ENCODE measurements at places on chromosomes 1 and 21.

DNA sequence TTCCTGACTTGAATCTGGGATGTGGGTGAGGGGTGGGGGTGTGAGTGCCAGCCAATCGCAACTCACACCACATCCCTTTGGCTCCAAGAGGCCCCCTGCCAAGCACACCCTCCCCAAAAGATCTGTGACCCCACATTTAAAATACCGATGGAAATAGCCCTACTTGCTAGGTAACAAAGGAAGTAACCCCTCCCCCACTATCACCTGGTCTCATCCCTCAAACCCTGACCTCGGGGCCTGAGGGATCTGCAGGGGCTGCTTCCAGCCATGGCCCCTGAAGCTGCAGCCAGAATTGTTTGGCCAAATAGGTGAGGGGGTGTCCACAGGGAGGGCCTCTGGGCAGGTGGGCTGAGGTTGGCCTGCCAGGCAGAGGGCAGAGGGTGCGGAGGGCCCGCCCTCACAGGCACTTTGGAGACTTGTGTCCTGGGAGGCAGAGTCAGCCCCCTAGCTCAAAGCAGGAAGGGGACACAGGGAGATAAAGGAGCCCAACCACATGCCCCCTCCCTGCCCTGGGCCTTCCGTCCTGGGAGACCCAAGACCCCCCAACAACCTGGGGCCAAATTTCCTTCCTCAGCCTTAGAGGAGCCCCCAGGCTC is 37.2 kb downstream of the SDC3 start:
- DNase-seq = no peak

- no peak for DNase-seq
These were observed 213.3 kb downstream of the TRABD2B start for GRCh38 chr1:47783638-47784496.

DNA sequence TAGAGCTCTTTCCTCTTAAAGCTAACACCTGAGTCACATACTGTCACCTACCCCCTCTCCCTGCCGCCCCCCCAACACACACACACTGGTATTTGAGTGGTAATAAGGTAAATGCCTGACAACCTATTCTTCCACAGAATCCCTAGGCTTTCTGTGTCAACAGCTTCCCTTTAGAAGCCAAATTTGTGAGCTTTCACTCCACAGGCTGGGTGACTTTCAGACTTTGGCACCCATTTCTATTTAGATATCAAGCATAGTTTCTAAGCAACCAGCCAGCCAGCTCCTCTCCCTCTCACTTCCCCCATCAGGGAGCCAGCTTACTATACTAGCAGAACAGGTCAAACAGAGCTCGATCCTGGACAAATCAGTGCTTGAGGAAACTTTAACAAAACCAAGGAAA is 3.2 kb upstream of the C1orf74 start:
- no peak for DNase-seq

DNA sequence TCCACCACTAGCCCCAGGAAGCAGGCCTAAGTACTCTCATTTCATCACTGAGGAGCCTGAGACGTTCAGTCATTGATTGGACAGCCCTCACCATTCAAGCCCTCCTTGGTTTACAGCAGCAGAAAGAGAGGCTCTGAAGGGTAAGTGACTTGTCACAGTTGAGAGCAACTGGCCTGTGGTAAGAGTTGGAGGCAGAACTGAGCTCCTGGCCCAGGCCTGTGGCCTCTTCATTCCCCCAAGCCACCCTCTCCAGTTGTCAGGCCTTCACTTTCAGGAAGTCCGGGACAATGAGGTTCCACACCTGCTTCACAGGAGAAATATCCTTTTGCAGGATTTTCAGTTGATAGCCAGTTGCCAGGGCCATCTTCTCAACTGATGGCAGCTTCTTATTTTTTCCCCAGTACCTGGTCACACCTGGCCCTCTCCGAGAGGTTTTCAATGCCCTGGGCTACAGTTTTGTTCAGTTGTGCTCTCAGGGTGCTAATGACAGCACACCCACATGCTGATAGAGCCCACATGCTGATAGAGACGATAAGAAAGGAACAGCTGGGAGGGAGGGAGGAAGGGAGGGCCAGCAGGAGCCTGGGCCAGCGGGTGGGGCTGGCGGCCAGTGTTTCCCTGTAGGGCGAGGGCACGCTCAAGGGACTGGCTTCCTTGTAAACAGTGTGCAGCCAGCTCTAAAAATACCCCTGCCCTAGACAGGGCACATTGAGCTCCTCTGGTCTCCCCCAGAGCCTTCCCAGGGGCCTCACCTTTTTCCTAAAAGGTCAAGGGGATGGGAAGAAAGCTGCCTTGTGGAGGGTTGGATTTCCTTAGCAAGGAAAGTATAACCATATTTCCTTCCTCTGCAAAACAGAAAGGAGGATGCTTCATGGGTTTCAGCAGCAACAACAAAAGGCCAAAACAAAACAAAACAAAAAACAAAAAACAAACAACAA is 112.7 kb upstream of the JUN start:
- DNase-seq = no peak

DNA sequence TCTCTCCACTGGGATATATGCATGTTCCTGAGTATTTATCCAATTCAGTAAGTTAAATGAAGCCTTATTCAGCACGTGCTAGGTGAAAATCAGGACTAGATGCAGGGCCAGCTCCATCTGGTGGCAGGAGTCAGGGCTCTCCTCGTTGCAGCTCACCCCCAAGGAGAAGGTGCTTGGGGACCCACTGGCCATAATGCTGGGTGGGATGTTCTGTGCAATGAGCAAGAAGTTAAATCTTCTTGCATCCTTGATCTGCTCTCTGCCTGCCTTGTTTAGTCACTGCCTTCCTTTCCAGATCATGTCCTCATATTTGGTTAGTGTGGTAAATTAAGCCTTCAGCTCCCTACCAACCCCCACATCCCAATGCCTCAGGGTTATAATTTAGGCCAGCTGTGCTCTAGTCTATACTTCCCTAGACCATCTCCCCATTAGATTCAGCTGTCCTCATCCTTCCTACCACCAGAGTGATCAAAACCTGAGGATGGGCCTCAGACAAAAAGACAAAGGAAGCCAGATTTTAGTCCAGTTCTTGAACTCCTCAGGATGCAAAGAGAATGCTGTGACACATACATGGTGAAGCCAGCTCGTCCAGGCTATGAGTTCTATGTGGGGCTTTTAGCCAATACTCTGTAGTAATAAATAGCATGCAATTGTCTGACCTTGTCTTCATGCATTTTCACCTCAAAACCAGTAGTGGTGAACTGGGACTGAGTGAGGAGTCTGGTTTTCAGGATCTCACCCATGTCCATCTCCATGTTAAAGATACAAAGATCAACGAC is 55.9 kb downstream of the SEC16B start:
- no peak for DNase-seq

All from stimulated activated CD8-positive, alpha-beta memory T cell treated with anti-CD3 and anti-CD28 coated beads, Interleukin-2, amount 100 ng/mL, for 1 hour (primary cell).